Cortex of kidney (tissue), 1 donor: ENCODE measurements at places on chromosomes 6 and 20.

GRCh38 chr6:51614725-51615124 is 472.7 kb downstream of the PKHD1 start:
- DNase-seq: no peak

DNA sequence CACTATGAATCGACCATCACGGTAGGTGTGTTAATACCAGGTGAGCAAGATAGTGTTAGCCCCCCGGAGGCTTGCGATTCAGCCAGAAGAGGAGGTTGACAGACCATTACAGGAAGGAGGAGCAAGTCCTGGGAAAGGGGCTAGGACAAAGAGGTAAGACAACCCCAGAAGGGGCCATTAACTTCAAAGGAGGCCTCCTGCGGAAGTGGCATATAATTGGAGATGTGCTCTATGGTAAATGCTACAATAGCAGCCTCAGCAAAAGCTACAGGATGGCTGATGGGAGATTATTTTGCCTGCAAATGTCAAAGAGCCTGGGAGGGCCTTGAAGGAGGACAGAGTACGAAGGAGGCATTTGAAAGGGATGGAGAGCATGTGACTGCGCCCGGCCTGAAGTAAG is 108.6 kb upstream of the CITED2 start:
- DNase-seq: no peak

DNA sequence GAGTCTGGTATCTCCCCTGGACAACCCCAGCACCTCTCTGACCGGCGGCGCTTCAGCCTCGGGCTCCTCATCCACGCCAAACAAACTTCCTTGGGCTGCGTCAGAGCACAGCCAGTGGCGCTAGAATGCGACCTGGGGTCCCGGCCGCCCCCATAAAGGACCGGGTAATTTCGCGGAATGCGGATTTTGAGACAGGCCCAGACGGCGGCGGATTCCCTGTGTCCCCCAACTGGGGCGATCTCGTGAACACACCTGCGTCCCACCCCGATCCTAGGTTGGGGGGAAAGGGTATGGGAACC is 1.6 kb downstream of the FOXP4 start:
- DNase-seq: no peak

DNA sequence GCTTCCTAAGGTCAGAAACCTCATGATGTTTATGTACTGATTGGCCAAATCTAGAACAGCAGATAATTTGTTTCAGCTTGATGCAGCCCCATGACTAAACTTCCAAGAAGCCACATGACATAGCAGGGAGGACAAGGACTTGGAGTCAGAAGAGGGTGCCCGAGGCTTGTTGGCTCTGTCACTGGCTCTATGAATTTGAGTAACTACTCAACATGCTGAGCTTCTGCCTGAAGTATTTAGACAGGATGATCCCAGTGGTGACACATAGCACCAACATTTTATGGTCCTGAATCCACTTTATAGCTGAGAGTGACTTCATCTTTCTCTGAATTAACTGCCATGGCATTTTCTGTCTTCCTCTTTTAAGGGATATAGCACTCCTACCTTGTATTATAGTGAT is 13.5 kb upstream of the TBX18 start:
- DNase-seq: no peak

DNA sequence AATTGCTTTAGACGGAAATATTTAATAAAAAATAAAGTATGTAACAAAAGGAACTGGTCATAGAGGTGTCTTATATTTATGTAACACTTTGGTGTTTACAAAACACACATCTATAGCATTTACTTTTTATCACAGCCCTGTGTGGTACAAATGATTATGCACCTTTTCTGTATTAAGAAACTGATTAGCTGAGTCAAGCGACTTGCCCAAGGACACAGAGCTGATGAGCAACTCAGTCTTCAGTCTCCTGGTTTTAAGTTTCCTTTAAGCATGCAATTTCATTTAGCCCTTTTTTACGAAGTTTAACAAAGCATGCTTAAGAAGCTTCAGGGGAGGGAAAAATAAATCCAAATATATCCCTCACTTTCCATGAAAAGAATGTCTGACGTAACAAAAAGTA is 2.5 kb downstream of the DCDC2 start:
- no peak for DNase-seq

DNA sequence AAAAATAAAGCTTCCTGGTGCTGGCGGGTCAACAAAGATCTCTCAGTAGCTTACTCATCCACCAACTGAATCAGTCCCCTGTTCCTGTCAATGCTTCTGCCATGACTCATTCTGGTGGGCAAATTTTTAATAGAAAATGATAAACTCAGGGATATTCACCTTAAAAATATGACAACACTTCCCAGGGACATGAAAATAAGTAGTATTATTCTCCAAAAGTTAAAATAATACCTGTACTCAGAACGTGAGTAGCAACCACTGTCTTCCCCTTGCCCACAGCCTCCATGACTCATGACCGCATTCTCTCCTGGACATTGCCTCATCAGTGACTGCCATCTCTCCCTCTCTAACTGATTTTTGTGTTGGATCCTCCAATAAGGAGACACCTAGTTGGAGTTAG is 552.3 kb downstream of the KIF16B start:
- DNase-seq: no peak

DNA sequence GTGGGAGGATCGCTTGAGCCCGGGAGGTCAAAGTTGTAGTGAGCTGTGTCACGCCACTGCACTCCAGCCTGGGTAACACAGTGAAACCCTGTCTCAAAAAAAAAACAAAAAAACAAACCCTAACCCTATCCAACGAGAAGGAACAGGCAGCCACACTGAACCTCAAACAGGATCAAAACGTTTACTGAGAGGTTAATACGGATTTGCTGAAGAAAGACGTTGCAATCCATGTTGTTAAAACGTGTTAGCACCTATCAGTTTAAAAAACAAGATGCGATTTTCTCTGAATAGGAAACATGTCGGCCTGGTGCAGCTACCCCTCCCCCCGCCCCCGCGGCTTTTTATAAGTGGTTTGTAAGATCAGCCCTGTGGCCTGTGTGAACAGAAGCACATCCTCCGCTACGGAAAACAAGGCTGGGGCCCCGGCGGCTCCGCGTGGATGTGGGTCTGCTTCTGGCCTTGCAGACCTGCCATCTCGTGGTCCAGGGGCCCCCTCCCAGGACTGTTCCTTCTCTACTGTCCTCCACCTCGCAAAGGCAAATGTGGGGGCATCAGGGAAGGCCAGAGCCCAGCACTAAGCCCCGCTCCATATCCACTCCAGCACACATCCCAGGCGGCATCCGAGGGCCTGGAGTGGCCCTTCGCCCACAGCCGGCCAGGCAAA is 11.4 kb downstream of the SLC2A4RG start:
- DNase-seq: no peak

DNA sequence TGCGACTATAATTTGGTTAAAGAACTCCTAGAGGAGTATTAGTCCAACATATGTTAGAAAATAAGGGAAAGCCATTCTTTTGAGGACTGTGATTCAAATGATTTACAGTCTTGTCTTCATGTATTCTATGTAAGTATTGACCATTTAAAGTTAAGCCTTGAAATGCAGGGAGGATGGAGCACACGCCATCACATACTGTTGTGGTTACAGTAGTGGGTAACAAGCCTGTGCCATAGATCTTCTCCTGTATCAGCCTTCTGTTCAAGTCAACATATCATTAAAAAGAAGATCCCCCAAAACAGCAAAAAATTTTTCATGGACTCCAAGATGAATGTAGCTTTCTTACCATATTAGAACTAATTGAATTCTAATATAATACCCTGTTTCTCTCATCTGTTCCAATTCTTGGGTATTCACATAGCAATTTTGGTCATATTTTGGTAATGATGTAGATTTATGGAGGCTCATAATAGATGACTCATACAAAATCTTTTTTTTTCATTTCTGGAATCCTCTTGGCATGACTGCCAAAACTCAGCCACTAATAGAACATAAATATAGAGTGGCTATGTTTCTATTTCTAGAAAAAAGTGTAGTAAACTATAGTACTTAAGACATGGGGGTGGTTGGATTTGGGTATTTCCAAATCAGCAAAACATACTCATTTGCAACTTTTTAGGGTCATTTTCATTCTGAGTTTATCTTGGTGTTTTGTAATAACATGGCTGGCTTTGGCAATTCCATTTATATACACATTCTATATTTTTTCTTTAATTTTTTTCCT is 413.5 kb downstream of the BCKDHB start:
- DNase-seq: no peak

DNA sequence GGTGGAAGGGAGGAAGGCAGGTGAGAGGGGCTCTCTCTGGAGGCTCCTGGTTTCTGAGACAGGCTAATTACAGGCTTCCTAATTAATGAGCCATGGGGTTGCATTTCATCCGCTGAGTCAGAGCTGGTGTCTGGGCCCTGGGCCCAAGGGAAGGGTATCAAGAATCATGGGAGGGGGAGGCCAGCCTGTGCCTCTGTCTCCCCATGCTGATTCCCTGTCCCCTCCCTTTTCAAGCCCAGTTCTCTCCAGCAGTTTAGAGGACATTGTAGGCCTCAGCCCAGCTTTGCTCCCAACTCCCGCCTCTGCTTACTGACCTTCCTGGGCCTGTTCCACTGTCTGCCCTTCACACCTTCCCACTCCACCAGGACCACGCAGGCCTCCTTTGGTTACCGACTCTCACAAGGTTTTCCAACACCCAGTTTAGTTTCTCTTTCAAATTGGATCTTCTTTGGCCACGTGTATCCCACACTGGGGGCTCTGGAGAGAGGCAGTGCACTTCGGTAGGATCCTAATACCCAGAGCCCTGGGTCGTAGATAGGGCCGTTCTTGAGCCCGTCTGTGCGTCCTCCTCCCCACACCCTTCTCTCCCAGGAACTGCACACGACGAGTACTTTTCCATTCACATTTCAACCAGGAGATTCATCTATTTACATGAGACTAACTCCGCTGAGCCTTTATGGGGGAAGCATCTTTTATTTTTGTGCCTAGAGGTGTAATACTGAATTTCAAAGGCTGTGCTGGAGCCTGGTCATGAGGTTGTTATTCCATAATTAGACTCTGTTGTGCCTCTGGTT is 18.2 kb upstream of the AVP start:
- no peak for DNase-seq

DNA sequence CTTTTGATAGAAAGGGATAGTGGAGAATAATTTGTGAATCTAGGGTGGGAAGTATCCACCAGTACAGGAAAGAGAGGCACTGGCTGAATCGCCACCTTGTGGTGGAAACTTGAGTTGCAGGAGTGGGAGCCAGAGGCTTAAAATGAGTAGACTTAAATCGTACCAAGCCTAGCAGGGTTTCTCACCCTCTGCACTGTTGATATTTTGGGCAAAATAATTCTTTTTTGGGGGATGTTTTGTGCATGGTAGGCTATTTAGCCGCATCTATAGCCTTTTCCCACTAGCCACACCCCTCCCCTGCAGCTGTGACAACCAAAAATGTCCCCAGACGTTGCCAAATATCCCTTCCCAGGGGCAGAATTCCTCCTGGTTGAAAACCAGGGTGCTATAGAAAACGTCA is 119.1 kb downstream of the DHX35 start:
- no peak for DNase-seq

DNA sequence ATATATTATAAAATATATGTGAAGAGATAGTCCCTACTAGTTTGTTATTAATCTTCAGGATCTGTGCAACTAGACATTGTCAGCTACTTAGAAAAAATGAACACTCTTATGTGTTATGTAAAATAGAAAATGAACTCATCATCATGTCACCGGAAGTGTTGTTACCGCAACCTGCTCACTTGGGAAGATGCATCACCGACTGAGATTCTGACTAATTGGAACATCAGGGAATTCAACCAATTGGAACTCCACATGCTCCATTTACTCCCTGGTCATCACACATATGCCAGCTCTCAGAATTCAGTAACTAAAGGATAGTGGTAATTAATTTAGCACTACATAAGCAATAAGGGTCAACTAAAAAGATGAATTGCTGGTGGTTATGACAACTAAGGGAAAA is 16.7 kb upstream of the B3GAT2 start:
- no peak for DNase-seq

DNA sequence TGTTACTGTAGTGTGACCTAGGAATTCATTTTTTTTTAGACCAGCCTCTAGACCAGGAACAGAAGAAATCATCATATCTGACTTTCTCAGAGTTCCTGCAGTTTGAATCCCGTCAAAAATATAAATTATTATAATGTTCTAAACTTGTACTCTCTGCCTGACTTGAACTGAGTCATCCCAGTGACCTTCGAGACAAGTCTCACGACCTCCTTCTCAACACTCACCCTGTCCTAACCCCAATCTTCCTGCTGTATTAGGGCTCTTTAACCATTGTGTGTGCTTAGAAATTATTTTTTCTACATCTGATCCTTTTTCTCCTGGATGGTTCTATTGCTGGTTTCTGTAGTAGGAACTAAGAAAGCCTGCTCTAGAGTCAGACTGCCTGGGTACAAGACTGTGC is 21.5 kb downstream of the ADGRF5 start:
- no peak for DNase-seq

DNA sequence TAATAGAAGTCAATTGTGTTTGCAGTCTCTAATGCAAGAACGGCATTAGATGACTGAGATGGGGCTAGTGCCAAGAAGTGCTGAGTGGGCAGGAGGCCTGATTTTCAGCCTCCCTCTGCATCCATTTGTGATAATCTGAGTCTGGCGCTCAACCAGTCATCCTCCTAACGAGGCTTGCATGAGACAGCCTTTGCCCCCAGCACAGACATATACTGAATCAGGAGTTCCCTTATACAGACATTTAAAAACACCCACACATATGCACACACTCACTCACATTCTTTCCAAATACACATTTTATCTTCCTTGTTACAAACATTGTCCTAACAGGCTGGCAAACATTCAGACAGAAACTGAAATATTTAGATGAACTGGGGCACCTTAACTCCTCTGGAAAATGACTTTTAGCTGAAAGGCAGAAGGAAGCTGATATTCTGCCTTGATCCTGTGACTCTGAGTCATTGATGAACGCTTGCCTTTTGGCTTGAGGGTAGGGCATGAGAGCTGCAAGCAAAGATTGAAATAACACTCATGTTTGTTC is 562.3 kb downstream of the DHX35 start:
- DNase-seq: no peak

- DNase-seq: no peak
Measured at GRCh38 chr20:63141531-63141930, 74.4 kb downstream of the YTHDF1 start.

DNA sequence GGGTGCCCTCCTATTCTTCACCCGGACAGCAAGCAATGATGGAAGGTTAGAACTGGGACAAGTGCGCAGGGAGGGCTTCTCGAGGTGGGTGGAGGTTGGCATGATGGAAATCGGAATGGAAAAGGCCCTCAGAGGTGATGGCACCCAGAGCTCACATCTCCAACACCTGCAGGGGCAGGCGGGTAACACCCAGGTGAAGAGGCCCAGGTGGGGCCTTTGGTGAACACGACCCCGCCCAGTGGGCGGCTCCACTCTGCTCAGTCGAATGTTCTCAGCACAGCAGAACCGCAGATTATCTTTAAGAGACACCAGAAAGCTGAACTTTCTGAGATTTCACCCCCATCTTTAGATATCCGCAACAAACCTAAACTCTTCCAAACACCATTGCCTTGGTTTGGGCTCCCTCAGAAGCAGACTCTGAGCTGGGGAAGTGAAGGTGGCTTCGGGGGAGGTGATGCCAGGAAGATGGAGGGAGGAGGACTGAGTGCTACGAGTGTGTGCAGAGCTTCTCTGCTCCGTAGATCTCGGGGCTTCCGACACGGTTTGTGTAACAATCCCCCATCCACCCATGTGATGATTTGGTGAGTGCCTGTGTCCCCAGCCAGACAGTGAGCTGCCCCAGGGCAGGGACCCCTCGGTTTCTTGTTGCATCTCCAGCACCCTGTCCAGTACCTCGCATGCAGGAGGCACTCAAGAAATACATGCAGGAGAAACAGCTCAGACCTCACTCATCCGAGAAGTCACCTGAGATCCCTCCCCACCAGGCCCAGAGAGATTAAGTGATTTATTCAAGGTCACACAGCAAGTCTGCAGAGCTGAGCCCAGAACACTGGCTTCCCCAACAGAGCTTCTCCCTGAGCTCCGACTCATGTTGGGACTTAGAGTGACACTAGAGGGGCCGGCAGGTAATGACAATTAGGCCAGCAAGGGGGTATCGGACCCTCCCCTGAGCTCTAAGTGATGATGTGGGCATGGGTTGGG is 45.4 kb downstream of the BPIFB1 start:
- DNase-seq: no peak
